ENCODE measurements at places on chromosomes 11 and 22.

DNA sequence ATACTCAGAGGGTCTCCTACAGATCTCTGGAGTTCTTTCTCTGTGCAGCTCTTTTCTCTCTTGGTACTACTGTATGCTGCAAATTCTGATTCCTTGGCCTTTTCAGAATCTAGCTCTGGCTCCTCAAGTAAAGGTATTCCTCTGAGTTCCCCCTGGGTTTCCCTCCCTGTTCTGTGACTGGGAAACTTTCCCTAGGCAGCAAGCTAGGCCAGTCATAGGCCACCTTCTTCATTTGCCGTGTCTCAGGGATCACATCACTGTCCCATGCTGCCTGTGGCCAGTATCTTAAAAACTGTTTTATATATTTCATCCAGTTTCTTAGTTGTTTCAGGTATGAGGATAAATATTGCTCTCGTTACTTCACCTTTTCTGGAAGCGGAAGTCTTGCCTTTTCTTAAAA is 71.2 kb downstream of the FAM83F start:
- no peak for DNase-seq

GRCh38 chr22:29380032-29380781 is 8.2 kb downstream of the AP1B1 start:
- no peak for DNase-seq

GRCh38 chr11:31500560-31500959 is 8.9 kb downstream of the IMMP1L start:
- no peak for DNase-seq

DNA sequence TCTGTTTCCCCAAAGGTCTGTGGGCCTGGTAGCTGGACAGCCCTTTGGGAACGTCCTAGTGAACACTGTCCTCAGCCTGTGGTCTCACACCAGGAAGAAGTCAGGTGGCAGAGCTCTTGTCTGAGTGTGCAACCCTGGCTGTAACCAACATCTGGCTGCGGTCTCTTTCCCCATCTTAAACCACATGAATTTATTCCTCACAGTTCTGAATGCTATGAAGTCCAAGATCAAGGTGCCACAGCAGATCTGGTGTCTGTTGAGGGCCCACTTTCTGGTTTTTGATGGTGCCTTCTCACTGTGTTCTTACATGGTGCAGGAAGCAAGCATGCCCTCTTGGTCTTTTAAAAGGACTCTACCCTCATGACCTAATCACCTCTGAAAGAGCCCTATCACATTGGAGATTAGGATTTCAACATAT is 2.7 kb downstream of the UPB1 start:
- DNase-seq: no peak

DNA sequence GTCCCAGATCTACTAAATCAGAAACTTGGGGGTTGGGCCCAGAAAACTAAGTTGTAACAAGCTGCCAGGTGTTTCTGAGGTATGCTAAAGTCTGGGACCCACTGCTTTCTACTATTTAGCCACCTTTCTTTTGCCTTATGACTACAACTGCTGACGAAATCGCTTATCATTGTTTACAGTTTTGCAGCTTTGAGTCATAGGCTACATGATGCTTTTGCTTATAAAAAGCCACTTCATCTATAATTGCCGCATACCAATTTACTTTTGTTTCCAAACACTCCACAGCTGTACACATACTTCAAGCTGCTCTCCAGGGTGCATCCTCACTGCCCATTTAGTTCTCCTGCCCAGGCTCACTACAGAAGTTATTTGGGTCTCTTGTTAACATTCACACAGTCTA is 144.7 kb downstream of the ENTHD1 start:
- no peak for DNase-seq

DNA sequence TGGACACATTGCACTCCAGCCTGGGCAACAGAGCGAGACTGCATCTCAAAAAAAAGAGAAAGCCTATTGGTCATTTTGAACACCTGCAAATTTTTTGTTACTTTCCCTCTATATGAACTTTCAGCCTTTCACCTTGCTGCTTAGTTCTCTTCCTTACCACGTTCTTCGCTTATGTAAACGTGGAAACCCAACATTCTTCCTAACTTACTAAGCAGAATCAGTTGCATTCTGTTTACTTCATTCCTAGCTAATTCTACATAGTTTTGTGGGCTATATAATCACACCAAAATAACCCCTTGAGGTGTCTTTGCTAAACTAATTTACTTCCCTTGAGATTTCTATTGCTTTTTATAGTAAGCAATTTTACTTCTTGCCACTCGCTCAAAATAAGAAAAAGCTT is 23.2 kb downstream of the MS4A4A start:
- no peak for DNase-seq

DNA sequence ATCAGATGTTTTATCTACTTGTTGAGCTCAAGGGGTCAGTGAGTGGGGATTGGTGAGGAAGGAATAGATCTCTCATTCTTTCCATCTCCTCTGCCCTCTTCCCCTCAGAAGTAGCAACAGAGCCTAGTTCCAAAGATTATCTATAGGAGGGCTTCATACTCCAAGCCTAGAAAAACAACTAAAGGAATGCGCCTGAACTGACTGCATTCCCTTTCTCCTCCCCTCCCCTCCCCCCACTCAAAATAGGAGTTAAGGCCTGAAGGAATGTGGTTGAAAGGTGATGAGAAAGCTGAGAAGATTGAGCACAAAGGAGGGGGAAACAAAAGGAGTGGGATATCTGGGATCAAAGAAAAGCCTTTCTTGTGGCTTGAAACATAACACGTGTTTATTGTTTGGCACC is 10.5 kb downstream of the EMSY start:
- DNase-seq: peak; percentile 29

DNA sequence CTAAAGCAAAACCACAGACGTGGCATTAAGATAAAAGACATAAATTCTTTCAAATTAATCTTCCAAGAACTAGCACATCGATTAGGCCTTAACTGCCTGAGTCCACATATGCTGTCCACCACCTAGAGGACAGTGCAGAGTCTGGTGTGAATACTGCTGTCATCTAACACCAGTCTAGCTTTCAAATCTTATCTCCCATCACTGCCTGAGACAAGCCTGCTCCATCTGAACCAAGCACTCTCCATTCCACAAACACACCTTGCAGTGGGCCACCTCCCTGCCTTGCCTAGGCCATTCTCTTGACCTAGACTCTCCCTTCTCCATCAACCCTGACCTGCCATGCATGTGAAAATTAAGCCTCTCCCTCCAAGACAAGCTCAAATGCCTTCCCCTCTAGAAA is 129.5 kb upstream of the PITPNB start:
- DNase-seq: no peak

- DNase-seq: no peak
Measured at GRCh38 chr11:119709171-119709570, 19.8 kb downstream of the NECTIN1 start.

- DNase-seq: no peak
Measured at GRCh38 chr11:60165538-60165937, 17.3 kb downstream of the MS4A6A start.

DNA sequence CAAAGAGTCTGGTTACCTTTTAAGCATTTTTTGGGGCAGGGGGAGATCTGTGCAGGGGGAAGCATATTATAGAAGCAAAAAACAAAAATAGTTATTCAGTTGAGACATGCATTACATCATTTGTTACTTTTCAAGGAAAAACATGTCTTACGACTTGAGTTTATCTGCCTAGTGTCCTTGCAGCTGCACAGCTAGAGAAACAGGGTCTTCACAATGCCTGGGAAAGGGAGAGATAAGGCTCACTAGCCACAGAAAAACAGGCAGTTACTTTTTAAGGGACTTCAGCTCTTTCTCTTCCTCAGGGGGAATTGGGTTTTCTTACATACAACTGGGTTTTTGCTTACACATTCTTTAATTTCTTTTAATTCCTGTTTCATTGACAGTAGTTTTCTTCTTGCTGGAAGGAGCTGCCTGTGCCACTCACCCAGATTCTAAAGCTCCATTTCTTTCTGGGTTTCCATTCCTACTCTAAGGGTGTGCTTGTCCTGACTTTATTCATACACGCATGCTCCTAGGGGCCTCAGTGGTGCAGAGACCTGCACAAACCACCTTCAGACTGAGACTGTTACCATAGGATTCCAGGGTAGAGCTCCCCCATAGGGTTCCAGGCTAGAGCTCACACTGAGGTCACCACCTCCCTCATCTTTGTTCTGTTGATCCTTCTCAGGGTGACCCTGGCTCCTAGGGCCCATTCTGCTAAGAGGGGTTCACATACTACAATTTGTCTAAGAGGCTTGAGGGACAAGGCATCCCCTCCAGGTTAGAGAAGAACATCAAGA is 14.7 kb upstream of the UBQLNL start:
- DNase-seq: no peak

- no peak for DNase-seq
Measured at GRCh38 chr11:68096962-68097361, 24.2 kb downstream of the CHKA start.

- DNase-seq: no peak
Measured at GRCh38 chr11:30830681-30831080, 244.5 kb upstream of the MPPED2 start.

- peak; percentile 74 for DNase-seq
Measured at GRCh38 chr11:3022982-3023381, 30.9 kb upstream of the NAP1L4 start.

DNA sequence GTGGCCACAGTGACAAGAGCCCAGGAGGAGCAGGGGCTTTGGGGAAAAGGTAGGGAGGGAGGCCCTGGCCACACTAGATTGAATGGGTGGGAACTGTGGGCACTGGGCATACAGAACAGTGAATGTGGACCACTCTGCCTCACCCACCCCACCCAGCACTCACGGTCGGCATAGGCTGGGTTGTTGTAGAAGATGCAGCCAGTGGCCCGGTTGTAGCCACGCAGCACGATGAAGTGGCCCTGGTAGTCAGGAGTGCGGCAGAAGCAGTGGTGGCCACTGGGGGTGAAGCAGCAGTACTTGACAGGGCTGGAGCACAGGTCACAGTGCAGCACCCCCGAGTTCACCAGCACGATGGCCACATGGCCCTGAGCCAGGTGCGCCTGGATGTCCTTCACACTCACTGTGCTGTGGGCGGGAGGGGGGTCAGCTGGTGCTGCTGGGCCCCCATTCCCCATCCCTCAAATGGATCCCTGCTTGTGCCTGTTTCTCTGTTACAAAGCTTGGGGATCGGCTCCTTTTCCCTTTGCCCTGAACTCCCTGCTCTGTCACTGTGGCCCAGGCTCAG is 11.2 kb downstream of the GUCD1 start:
- DNase-seq: no peak

GRCh38 chr11:127224276-127224675 is 223.7 kb upstream of the KIRREL3 start:
- no peak for DNase-seq

DNA sequence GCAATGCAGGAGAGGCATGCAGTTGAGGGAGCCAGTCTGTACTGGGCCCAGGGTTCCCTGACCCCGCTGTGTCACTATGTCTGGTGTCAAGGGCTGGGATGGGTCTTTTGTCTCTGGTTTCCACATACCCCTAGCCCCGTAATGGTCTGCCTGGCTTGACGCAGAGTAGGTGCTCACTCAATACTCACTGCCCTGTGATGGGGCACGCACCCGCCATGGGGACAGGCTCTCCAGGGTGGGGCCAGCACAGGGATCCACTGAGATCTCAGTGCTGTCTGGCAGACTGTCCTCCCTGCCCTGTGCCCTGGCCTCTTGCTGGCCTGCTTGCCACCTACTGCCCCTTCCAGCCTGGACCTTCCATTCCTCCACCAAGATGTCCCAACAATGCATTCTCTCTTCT is 101.7 kb upstream of the CD82 start:
- DNase-seq: no peak

DNA sequence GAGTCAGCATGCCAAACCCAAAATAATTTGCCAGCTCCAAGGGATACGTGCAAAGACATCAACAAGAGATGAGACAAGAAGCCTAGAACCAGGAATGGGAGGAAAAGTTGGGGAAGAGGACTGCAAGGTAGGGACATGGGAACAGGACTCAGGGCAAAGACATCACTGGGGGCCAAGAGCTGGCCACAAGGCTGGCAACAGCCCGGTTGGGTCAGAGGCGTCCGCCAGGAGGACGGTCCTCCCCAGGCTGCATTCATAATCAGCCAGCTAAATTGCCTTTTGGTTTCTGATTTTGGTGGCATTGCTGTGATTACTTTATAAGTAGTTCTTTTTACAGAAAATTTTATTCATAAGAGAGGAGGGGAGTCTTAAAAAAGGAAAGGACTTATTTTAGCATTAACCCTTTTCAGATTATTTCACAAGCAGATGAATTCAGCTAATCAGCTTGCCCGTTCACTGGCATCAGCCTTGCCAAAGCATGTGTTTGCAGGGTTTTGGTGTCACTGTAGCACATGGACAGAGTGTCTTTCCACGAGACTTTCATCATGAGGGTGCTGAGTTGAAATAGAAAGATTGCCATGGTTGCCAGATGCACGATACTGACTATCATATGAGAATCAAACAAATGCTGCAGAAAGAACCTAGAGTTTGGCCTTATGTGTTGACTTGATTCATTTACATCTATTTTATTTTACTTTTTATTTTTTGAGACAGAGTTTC is 23.2 kb upstream of the NAV2 start:
- DNase-seq: no peak

- no peak for DNase-seq
Measured at GRCh38 chr11:1930462-1930830, 10.9 kb downstream of the TNNT3 start.

DNA sequence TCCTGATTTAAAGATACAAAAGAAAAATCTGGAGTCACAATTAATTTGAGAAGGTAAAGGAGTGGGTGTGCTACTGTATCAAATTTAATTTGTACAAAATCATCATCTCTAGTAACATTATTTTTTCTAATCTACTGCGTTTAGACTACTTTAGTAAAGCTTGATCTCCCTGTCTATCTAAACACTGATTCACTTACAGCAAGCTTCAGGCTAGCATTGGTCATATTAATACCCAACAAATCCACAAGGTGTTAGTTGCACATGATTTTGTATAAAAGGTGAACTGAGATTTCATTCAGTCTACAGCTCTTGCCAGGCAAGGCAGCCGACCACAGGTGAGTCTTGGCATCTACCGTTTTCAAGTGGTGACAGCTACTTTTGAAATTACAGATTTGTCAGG is at the start of gene FSHB:
FSHB (plus strand) TSS at position 301 of the 400 bp plus-strand sequence. CDS start 889 bp downstream, outside the sequence.
- no peak for DNase-seq

GRCh38 chr11:74846770-74847169 is 98.1 kb downstream of the RNF169 start:
- no peak for DNase-seq

- no peak for DNase-seq
Measured at GRCh38 chr22:30284172-30284571, 5.1 kb downstream of the CASTOR1 start.

All from brain microvascular endothelial cell (primary cell).